ENCODE measurements at places on chromosomes 6 and 20.
A peak's percentile ranks its signal among the peaks of the same experiment; 100 is the strongest.

- DNase-seq: no peak
These were observed 154.5 kb downstream of the QRSL1 start for GRCh38 chr6:106783640-106784566.

DNA sequence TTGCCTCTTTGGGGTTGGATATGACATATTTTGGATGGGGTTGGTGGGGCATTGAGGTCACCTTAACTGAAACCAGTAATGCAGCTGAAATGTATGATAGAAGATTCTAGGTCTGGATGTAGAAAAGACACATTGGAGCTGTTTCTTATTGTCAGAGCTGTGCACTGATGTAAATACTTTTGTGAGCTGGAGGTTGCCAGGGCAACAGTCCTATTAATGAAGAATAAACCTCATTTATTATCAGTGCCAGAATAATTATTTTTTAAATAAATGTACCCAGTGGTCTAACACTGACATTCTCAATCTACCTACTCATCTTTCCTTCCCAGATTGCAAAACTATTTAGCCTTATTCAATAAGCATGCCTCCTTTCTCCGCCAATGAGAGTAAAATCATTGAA lies 57.0 kb downstream of the CAP2 start:
- DNase-seq: no peak

DNA sequence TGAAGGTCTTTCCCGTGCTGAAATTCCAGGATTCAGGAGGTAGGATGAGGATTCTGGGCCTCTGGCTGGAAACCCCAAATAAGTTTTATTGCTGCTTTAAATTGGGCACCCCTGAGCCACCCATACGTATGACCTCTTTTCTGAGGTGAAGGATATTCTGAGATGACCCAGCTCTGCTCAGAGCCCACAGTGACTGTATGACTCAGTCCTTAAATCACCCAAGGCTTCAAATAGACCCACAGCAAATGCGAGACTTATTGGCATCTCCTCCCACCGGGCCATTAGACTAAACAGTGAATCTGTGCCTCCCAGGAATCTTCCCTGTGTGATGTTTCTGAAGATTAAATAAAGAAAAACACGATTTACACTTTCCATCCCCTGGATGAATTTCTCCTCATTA lies 9.5 kb downstream of the SIRPG start:
- DNase-seq: no peak

DNA sequence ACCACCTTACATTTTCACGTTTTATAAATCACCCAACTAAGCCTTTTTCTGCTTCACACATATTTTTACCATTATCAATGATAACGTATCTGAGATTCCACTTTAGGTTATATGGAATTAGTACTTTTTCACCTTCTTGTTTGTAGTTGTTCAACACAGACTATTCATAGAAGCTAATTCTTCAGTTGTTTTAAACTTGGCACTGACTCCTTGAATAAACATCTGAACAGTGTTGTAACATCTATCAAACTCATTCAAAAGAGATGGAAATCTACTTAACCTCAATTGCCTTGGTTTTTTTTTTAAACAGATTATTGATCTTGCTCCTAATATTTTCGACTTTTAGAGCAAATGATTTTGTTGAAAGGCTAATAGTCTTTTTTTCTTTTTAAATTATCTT lies 34.2 kb downstream of the PTPRA start:
- peak; percentile 17 for DNase-seq

GRCh38 chr6:166446146-166446545 lies 63.4 kb upstream of the MPC1 start:
- DNase-seq: no peak
